ENCODE measurements at places on chromosomes 11 and 22. TPM values are rescaled to one million over a fixed set of nuclear protein-coding genes. Genes with fewer than 3 reads are reported as not detected.

The CD6 gene
- 0.03 TPM for polyA plus RNA-seq

The MALAT1 gene
- polyA plus RNA-seq = 115 TPM

The PRCP gene
- 84.4 TPM for polyA plus RNA-seq

The NRGN gene
- 1.0 TPM for polyA plus RNA-seq

The EXPH5 gene
- polyA plus RNA-seq = 0.86 TPM

The CDHR5 gene
- 0.02 TPM for polyA plus RNA-seq

The TNNI2 gene
- not detected for polyA plus RNA-seq

The GRIK4 gene
- 1.2 TPM for polyA plus RNA-seq

The PARVG gene
- polyA plus RNA-seq = 1.5 TPM

The PIK3C2A gene
- polyA plus RNA-seq = 20.1 TPM

The CTSW gene
- not detected for polyA plus RNA-seq

The OR8A1 gene
- not detected for polyA plus RNA-seq

The NCAPD3 gene
- 27.1 TPM for polyA plus RNA-seq

The SLC22A6 gene
- not detected for polyA plus RNA-seq

The GAL gene
- 81.8 TPM for polyA plus RNA-seq

The NXPE2 gene
- polyA plus RNA-seq = not detected

The ACR gene
- not detected for polyA plus RNA-seq

The APOA4 gene
- polyA plus RNA-seq = not detected

The SCO2 gene
- 2.5 TPM for polyA plus RNA-seq

The CHST1 gene
- 1.6 TPM for polyA plus RNA-seq

The OR10A3 gene
- polyA plus RNA-seq = not detected

The MPZL2 gene
- polyA plus RNA-seq = 2.3 TPM

The DGAT2 gene
- 5.9 TPM for polyA plus RNA-seq
